ENCODE measurements at places on chromosomes 12 and 14. TPM values are rescaled to one million over a fixed set of nuclear protein-coding genes. Genes with fewer than 3 reads are reported as not detected.

GRCh38 chr14:98226411-98226810 lies 1045.6 kb downstream of the BCL11B start:
- no peak for ATAC-seq

GRCh38 chr12:49225576-49226166 lies 36.8 kb upstream of the TUBA1A start:
- ATAC-seq = no peak

Gene SLC11A2
- 47.1 TPM for total RNA-seq

- no peak for ATAC-seq
Observed at GRCh38 chr14:85313560-85314207, 216.3 kb upstream of the FLRT2 start.

Gene PDZRN4
- total RNA-seq = 32.0 TPM

GRCh38 chr12:122790393-122791075 lies 16.2 kb downstream of the CCDC62 start:
- ATAC-seq = no peak

GRCh38 chr12:20599757-20600156 lies 95.4 kb upstream of the SLCO1C1 start:
- ATAC-seq = no peak

DNA sequence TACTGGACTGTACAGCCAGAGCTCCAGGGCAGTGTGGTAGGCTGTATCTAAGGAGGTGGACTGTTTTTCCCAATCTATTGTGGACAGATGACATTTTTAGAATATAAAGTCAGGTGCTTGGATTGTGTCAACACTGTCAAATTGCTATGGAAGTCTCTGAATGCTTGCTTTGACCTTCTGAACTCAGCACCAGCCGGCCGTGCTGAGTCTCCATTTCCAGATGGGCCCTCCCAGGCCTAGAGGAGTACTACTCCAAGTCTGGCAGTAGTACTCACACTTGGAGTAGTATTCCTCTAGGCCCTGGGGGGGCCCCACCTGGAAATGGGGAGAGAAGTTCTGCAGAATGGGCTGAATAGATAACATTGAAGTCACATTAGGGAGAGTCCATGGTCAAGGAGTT lies 16.2 kb upstream of the KCNK13 start:
- no peak for ATAC-seq

Gene GNB3
- 1.1 TPM for total RNA-seq

DNA sequence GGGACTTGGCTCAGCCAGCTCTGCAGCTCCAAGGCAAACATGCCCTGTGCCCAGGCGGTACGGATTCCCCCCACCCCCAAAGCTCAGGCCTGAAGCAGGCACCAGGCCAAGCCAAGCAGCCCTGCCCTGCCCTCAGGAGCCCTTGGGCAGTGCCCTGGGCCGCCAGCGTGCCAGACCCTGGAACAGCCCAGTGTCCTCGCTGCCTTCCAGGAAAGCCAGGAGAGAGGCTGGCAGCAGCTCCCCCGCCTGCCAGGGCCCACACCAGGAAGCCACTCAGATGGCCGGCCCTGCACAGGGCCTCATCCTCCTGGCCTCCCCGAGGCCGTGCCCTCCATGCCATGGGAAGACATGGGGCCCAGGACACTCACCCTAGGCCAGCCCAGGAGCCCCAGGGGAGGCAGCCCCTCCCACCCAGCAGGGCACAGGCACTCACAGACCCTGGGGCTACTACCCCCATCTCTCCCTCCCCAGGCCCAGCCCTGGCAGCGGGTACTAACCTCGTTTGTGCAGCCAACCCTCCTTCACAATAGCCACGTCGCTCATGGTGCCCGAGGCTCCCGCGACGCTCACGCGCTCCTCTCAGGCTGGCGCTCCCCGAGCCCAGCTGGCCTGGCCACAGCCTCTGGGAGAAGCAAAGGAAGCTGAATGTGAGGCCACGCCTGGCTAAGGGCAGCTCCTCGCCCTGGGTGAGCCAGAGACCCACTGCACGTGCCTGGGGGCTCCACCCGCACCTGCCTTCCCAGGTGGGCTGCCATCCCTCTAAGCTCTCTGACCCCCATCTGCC lies 3.3 kb downstream of the AKT1 start:
- no peak for ATAC-seq

- ATAC-seq = no peak
Observed at GRCh38 chr12:120109570-120110267, 6.8 kb downstream of the RAB35 start.

Measured in gastroesophageal sphincter (tissue), 4 donors.